ENCODE measurements at places on chromosomes 4 and X.

- no peak for DNase-seq
Measured at GRCh38 chr4:2768124-2768523, 12.0 kb upstream of the TNIP2 start.

GRCh38 chr4:71932941-71933340 is 98.9 kb upstream of the NPFFR2 start:
- no peak for DNase-seq

GRCh38 chr4:100429616-100430015 is 88.2 kb downstream of the EMCN start:
- no peak for DNase-seq

- no peak for DNase-seq
Measured at GRCh38 chrX:103932133-103932532, 30.3 kb upstream of the TMSB15B start.

DNA sequence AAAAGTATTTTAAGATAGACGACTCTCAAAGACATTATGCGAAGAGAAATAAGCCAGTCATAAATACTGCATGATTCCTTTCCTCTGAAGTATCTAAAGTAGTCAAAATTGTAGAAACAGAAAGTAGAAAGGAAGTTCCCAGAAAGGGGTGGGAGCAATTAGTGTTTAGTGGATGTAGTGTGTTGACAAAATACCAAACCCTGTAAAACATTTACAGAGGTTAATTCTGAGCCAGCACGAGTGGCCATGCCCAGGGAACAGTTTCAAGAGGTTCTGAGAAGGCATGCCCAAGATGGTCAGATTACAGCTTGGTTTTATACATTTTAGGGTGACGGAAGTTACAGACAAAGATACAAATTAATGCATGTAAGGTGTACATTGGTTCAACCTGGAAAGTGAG is 34.4 kb upstream of the SLC25A4 start:
- DNase-seq: no peak
